ENCODE measurements at places on chromosomes 16 and 17.
A peak's percentile ranks its signal among the peaks of the same experiment; 100 is the strongest.

DNA sequence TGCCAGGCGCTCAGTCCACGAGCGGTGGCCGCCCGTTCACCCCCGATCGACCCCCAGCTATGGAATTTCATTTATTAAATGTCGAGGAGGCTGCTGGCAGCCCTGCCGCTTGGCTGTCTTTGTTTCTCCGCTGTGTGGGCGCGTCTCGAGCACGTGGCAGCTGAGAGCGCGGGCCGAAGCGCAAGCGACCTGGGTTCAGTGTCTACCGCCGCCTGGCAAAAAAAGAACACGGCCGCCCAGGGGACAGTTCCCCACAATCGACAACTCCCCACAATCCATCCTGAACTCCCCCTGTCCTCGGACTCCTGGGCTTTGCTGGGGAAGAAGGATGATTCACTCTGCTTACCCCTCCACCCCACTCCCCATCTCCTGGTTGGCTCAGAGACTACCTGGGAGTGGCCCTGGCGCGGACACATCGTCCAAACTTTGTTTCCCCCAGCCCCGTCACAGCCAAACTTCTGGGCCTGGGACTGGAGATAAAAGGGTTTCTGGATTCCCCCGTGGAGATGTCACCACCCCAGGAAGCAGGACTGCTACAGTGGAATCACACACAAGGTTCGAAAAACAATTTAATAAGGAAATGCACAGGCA is 1.7 kb upstream of the ANKRD13B start:
- DNase-seq, result no peak

GRCh38 chr16:66903544-66904427 is 14.9 kb downstream of the CDH16 start:
- DNase-seq, result no peak

GRCh38 chr16:19598805-19599510 is 43.5 kb downstream of the VPS35L start:
- no peak for DNase-seq

GRCh38 chr16:12703935-12704334 is 99.8 kb downstream of the CPPED1 start:
- no peak for DNase-seq

DNA sequence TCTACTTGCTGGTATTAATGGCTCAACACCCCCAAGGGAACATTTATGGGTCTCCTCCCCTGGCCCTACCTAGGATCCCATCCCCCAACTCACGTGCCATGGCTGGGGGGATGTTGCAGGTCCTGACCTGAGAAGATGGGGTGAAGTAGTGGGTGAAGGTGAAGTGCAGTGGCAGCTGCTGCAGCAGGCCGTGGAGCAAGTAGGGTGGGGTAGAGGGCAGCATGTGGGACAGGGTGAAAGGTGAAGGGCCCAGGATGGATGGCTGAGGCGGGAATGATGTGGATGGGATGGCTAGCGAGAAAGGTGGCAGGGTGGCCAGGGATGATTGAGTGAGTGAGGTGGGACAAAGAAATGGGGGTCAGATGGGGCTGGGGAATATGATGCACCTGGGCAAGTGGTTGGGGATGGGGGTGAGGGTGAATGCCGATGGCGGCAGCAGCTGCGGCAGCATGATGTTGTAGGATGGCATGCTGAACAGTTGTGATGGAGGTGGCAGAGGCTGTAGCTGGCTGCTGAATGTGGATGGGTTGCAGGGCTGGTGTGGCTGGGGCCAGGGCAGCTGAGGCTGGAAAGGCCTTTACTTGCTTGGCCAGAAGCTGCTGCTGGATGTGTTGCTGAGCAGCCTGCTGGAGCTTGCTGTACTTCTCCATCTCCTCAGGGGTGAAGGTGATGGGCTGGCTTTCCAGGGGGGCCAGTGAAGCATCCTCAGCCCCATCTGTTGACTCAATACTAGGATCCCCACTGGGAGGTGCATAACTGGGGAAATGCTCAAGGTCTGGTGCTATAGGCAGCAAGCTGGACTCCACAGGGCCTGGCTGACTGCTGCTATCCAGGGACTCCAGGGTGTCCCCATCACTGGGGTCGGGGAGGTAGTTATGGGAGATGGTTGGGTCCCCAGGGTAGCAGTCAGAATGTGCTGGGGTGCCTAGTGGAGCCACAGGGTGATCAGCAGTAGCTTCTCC is 8.3 kb upstream of the ITGA2B start:
- no peak for DNase-seq

GRCh38 chr17:21263376-21263775 is 10.2 kb upstream of the NATD1 start:
- no peak for DNase-seq

DNA sequence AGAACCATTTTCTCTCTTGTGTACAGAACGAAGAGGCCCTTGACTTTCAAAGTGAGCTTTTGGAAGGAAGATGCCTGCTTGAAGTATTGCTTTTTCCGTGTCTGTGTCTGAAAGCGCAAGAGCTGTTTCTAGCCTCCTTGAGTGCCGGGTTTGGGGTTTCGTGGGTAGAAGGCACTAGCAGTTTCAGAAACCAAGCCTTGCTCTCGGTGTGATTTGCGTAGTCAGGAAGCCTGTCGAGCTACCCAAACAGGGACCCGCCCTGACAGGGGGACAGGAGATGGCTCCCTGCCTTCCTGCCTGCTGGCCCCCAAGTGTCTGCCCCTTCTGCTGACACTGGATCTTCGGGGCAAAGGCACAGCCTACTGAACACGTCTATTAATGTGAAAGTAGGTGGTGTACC is 322.0 kb downstream of the MAF start:
- DNase-seq, result peak; percentile 50

DNA sequence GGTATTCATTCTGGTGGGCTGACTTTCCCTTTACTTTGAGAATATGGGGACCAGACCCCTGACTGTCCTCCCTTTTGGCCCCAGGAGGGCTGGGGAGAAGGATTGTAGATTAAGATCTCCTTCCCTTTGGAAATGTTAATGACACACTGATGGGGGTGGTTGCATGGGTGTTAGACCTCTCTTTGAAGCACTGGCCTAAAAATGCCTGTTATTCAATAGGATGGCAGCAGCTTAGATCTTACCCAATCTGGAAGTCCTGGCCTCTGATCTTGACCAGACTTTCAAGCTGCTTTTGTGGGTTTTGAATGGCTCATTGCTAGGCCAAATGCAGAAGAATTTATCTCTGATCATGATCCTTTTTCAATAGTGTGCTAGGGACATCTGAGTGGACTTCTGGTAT is 25.7 kb downstream of the MAP3K3 start:
- no peak for DNase-seq

DNA sequence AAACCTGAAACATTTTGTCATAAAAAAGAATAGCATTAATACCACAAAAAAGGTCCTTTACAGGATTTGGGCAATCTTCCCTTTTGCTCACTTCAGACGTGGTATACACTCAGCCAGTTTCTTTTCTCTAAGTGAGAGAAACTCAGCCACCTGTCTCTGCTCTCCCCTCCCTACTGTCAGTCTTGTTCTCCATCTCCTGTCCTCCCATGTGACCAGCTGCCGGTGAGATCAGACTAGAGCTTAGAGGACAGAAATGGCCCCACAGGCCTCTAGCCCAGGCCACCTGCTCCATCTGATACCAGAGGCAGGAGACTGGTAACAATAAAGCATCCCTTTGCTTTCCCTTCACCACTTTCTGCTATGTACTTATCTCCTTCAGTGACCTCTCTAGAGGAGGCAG is 34.9 kb downstream of the CMC2 start:
- DNase-seq, result no peak

GRCh38 chr16:28923652-28924398 is 1.2 kb downstream of the RABEP2 start:
- no peak for DNase-seq

- DNase-seq, result no peak
These were observed 8.2 kb downstream of the TUFM start for GRCh38 chr16:28837672-28838557.

DNA sequence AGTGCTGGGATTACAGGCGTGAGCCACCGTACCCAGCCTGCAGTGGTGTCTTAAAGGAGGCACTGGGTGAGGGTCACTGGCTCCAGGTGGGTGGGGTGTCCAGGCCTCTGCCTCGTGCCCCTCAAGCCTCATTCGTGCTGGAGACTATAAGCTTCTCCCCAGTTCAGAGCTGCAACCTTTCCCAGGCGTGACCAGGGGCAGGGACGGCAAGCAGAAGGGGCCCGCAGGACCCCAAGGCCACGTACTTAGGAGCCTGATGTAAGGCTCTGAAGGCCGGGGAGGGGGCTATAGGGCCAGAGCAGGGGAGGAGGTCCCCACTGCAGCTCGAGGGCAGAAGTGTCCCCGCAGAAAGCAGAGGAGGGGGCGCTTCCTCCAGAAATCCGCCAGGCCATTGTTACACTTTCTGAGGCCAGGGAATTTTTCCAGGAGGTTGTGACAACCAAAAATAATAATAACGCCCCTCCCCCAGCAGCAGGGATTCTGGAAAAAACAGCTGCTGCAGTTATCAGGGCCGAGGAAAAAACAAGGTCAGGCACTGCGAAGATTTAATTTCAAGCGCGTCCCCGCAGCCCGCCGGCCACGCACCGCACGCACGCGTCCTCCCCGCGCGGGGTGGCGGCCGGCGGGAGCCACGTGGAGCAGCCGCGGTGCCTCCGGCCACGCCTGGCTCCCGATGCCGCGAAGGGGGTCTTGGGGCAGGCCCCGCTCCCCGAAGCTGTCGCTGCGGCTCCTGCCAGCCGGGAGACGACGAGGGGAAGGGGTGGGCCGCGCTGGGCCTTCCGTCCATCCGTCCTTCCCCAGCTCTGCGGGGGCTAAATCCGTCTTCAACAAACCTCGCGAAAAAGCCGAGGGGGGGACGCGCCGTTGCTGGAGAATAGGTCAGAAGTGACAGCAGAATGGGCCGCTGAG is 45.8 kb upstream of the SLC38A10 start:
- DNase-seq, result no peak

DNA sequence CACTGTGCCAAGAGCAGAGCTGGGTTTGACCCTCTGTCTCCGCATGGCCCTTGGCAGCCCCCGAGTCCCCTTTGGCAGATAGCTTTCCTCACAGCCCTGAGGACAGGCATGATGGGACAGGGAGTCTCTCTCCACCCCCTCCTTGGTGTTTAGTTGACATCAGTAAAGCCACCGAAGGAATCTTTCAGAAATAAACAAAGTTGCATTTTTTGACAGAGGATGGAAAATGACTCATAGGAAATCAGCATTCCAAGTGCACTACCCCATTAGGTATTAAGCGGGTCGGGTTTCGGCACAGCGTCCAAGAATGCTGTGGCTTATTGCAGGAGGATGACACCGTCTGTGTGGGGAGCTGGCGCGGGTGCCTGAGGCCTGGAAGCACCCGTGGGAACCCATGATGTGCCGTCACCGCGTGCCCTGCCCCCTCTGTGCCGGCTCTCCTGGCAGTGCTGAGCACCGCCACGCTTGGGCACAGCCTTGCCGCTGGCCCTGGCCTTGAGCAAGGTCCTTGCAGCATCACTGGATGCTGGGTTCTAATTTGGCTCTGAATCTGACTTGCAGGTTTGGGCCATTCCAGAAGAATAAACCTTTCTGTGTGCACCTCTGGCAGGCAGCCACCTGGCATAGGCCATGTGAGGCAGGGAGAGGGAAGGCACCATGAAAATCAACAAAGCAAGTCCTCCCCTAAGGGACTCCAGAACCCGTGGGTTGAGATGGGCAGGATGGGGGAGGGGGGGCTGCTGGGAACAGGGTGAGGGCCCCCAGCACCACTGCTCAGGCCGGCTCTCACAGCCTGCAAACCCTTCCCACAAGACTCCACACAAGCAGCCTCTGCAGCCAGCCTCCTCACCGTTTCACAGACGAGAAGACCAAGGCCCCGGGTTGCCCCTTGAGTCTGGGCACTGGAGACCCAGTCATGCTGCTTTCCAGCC is 50.5 kb upstream of the ZNF469 start:
- DNase-seq, result no peak

- DNase-seq, result no peak
These were observed 46.7 kb downstream of the WNT3 start for GRCh38 chr17:46771561-46772474.

Data from activated T-helper 1 cell treated with Interleukin-2 at 50 U/mL for 16 hours (primary cell).